Bone marrow (tissue), 2 donors: ENCODE measurements at places on chromosomes 3 and 15.

GRCh38 chr3:58683466-58683865, 16.9 kb upstream of the FAM3D start:
- DNase-seq: no peak

DNA sequence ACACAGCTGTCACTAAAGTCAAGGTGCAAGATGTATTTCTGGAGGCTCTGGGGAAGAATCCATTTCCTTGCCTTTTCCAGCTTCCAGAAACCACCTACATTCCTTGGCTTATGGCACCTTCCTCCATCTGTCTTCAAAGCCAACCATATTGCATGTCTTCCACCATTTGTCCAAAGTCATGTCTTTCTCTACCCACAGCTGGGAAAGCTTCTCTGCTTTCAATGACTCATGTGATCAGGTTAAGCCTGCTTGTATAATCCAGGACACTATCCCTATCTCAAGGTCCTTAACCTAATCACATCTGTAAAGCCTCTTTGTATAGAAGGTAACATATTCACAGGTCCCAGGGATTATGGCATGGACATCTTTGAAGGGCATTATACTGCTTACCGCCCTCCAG, 14.2 kb downstream of the ARHGAP31 start:
- no peak for DNase-seq

DNA sequence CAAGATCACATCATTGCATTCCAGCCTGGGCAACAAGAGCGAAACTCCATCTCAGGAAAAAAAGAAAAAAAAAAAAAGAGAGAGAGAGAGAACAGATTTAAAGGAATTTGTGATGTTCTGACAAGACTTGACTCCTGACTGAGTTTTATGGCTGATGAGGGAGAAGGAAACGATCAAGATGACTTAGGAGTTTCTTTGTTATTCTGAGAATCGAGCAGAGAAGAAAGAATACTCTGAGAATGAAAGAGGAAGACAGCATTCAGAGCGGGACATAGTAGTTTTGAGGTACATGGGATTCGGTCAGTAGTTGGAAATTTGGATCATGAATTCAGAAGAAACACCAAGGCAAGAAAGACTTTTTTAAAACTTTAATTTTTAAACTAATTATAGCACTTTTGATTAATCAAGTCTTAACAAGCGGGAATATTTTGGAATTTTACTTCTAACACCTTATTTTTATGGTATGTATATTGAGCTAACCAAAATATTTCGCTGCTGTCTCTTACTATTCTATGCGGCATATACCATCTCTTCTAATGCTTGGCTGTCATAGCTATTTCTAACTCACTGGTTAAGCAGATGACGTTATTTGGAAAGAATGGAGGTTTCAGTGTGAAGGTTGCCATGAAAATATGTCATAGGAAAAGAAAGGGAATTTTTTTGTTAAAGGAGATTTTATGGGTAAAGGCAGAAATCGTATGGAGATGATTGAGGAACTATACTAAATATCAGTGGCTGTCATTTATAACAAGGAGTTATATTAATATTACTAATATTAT, 644.1 kb downstream of the RBMS3 start:
- no peak for DNase-seq

DNA sequence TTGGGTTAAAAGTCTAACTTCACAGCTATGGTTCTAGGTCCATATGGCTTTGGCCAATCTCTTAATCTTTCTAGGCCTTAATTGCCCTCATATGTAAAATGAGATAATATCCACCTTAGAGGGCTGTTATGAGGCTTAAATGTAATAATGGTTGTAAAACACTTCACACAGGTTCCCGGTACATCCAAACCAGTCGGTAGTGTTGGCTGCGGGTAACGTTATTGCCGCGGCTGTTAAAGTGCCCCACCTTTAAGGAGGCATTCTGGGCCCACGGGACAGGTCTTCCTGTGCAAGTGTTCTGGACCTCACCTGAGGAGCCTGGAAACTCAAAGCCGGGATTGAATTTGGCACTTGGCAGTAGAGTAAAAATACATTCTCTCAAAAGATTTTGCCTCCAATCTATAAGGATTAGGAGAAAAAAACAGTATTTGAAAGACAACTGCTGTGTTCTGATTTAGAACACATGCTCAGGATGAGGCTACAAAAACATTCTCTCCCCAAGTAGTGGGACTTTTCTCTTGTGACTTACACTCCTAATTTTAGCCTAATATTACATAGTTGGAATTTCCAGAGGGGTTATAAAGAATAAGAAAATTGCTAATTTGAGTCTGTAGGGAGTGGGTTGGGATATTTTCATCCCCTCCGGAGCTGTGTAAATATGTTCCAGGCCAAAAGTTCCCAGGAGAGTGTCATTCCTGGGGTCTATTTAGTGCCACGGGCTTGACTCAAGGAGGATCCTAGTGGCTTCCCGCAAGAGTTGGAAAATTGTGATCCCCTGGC, 44.9 kb upstream of the TSEN2 start:
- DNase-seq: no peak

GRCh38 chr3:159798951-159799350, 189.7 kb upstream of the IL12A start:
- no peak for DNase-seq

GRCh38 chr3:39106281-39106811, 1.1 kb downstream of the GORASP1 start:
- no peak for DNase-seq

DNA sequence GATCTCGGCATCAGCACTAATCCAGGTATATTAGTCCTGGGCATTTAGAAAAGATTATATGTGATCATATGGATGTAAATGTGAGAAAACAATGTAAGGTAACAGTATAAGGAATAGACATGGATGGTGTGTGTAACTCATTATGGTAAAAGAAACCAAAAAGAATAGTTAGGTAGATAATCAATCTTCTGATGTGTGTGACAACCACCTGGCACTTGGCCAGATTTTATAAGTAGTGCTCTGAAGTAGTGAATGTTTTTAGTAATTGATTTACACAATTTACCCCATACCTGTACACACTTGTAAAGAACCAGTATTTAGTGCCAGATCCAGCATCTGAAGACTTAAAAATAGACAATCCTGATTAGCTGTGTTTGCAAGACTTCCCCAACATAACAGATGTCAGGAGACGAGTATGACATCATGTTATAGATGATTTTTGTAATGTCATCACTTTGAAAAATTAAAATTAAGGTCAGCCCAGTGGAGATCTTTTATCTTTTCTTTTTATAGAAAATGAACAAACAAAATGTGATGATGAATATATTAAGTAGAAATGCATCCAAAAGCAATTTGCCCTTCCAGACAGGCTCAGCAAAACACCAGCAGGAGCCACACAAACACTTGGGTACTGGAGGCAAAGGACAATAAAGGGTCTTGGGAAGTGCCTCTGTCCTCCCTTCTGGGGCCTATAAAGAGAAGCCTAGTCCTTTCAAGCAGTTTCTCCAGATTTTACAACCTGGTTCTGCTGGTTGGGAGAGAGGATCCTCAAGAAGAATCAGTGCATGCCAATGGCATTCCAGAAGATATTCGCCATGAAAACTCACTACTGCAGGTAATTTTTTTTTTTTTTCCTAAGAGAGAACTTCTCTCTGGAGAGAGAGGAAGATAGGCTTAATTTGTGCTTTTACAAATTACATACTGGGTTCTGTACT, 140.7 kb downstream of the MECOM start:
- no peak for DNase-seq
